ENCODE measurements at places on chromosomes 16 and 17. TPM values are rescaled to one million over a fixed set of nuclear protein-coding genes. Genes with fewer than 3 reads are reported as not detected.

- peak; percentile 11 for DNase-seq
Observed at GRCh38 chr16:81405702-81406113, 38.9 kb upstream of the CMIP start.

DNA sequence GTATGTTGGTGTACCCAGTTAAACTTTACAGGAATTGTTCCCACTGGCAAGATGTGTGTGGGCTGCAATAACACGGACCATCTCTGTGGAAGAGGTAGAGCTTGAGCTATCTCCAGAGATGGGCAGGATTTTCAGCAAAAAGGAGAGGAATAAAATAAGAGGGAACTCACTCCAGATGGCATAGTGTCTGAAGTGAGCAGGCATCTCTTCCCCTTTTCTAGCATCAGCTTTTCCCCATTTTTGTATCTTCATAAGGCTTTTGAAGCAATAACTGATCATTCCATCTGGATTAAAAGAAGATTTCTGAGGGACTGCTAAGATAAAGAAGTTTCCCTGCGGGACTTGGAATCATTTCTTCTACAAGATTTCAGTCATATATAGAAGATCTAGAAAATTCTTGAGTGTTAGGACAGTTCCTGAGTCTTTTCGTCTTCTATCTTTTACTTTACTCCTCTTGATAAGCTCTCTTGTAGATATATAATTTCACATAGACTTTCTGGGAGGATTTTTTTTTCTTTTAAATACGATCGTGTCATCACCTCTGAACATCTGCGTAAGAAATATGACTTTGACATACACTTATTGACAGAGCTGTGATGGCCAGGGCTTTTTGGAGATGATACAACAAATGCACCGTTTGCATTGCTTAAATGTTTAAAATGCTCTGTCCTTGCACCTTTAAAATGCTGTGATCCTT, 2.1 kb downstream of the CPD start:
- DNase-seq, result peak; percentile 10

- DNase-seq, result peak; percentile 38
Observed at GRCh38 chr17:57294629-57295501, 38.5 kb downstream of the MSI2 start.

DNA sequence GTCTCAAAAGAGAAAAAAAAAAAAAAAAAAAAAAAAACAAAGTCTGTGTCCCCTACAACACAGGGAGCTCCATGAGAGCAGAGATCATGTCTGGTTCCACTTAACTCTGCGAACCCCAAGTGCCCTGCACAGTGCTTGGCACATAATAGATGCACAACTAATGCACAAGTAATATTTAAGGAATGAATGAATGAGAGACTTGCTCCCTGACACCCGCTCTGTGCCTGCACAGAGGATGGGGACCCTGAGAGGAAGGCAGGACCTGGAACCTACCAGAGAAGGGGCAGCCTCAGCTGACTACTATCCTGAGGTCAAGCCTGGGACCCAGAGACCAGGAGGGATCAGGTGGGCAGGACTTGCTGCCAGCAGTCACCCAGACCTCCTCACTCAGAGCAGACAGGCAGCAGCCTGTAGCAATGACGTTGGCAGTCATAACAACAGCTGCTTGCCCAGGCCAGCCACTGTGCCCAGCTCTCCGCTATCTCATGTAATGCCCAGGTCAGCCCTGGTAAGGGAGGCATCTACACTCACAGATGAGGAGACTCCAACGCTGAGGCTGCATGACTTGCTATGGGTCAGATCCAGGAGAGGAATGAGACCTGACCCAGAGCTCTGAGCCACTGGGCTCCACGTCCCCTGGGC, 2.9 kb downstream of the MYO15A start:
- DNase-seq, result no peak

DNA sequence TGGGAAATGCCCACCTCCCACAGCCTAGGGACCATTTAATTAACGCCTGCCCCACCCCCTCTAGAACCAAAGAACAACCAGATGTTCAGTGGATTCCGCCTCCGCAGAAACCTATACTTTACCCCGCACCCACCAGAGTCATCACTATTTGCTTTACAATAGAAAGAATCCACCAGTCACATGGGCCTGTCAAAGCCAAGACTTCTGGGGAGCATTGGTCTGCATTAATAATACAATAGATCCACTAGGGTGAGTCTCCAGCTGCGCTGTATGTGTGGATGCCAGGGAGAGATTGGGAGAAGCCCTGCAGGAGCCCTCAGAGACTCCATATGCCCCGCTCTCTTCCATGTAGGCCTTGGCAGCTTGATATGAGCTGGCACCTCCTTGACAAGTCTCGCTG, 31.3 kb downstream of the CLEC19A start:
- DNase-seq, result no peak

GRCh38 chr16:67516296-67517154, 12.1 kb upstream of the RIPOR1 start:
- DNase-seq, result peak; percentile 92

- DNase-seq, result peak; percentile 59
Observed at GRCh38 chr16:12661656-12662172, 142.0 kb downstream of the CPPED1 start.

DNA sequence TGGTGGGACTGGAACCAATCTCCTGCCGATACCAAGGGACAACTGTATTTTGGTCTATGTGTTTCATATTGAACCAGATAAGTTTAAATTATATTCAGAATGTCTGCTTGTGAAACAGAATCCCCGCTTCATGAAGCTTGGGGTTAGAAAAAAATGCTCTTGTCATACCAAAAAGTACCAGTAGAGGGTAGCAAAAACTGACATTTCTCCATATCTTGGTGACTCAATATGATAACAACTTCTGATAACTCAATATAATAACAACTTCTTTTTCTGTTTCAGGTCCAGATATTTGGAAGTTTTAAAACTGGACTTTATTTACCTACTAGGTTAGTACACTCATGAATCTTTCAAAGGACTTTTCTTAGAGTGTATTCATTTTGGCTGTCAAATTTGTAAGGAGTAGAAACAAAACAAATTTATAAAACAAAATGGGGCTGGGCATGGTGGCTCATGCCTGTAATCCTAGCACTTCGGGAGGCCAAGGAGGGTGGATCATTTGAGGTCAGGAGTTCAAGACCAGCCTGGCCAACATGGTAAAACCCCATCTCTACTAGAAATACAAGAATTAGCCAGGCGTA, 52.3 kb upstream of the ADCY7 start:
- DNase-seq, result peak; percentile 69

GRCh38 chr17:19513897-19514488, 19.7 kb upstream of the SLC47A1 start:
- peak; percentile 82 for DNase-seq

- DNase-seq, result peak; percentile 74
Observed at GRCh38 chr16:85321509-85322271, 209.4 kb upstream of the CIBAR2 start.

DNA sequence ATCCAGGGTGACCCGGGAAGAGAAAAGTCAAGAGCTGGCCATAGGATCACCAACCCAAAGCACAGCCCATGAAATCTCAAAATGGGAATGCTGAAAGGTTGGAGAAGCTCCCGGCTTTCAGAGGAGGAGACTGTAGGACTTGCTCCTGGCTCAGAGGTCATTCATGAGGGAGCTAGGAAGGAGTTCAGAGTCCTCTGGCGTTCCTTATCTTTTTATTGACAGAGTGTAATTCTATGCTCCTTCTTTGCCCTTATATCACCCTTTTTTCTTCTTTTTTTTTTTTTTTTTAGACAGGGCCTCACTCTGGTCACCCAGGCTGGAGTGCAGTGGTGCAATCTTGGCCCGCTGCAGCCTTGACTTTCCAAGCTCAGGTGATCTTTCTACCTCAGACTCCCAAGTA, 27.3 kb upstream of the CNOT1 start:
- no peak for DNase-seq

GRCh38 chr17:79991924-79992648, 43.6 kb downstream of the TBC1D16 start:
- peak; percentile 62 for DNase-seq

DNA sequence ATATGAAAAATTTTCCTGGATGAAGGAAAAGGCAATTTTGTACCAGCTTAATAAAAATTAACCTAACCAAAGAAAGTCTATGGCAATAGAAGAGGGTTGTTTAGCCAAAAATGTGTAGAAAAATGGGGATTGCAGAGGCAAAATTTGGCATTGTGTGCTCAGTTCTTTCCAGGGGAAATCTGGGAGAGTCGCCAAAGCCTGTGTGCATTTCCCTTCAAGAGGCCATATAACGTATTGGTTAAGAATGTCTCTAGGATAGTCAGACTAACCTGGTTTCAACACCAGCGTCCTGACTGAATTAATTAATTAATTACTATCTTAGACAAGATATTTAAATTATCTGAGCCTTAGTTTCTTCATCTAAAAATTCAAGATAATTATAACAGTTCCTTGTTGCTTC, 44.8 kb upstream of the HLF start:
- no peak for DNase-seq

DNA sequence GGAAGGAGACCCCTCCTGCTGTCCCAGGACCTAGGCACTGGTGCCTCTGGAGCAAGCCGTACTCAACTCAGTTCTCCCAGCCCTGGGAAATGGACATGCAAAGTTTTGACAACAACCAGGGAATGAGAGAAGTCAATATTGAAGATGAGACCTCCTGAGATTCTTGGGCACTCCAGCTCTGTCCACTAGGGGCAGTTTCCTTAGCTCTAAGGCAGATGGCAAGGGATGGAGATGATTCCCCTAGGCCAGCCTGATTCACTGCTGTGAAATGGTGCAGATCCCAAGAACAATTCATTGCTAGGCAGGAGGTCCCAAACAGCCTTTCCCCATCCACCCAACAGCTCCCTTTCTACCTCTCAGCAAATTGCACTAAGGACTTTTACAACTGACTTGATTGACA, 20.5 kb upstream of the SDR42E2 start:
- DNase-seq, result no peak

DNA sequence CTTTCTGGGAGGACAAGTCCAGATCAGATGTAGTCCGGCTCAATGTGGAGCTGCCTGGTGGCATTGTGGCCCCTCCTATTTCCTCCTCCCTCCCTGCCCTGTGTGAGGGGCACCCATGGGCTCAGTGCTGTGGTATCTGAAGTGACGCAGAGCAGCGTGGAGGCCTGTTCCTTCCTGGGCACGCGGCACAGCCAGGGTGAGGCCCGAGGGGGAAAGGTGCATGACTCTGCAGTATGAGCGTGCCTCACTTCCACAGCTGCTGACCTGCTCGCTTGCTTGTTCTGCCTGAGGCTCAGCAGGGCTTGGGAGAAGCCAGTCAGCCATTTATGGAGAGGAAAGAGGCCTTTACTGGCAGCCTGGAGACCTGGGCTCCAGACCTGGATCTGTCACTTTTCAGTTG, 11.7 kb downstream of the TMEM238L start:
- DNase-seq, result peak; percentile 19

DNA sequence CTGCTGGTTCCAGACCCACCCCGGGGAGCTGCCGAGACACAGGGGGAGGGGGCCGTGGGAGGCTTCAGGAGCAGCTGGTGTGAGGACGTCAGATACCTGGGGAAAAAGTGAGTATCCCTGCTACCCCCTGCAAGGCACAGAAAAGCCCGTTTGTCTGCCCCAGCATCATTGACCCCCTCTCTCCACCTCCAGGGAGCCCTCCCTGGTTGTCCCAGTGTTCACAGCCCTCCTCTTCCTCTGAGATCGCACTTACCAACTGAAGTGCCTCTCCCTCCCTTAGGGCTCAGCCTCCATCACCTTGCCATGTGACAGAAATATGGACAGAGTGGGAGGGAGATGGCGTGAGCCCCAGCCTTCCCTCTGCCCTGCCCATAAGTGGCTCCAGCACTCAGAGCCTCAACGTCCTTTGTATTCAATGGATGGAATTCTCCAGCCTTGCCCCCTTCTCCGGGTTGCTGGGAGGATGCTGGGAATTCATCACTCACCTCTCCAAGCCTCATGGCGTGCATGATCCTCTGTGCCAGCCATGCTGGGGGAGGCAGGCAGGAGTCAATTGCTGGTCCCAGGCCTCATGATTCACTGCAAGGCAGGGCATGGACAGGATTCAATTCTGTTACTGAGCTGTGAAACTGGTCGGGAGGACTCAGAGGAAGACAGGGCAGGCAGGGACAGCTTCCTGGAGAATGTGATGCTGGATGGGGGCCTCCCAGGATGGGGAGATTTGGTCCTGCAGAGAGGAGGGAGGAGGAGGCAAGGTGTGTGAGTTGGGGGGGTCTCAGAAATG, 14.6 kb downstream of the SPNS3 start:
- no peak for DNase-seq

DNA sequence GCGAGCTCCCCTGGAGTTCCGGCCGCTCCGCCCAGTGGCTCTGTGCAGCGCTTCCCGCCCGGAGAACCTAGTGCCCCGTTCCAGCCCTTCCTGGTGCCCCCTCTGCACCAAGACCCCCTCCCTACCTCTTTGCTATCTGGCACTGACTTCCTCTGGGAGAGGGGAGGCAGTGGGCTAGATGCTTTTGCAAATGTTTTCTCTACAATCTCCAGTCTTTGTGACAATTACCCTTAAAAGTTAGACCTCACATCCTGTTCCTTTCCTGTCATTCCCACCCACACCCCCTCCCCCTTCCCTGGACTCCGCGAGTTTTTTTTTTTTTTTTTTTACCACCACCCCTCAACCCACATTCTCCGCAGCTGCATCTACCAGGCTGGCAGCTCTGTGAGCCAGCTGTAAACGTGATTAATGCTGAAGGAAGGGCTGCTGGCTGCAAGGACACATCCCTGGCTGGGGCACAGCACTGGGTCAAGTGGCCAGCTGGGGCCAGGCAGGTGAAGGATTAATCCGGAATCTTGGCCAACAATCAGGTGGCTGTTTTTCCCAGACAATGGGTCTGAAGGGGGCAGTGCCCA, 101.5 kb downstream of the MGAT5B start:
- peak; percentile 39 for DNase-seq

- DNase-seq, result no peak
Observed at GRCh38 chr16:66717776-66718175, 21.2 kb upstream of the CMTM4 start.

- peak; percentile 32 for DNase-seq
Observed at GRCh38 chr17:81399481-81400153, 4.4 kb downstream of the BAHCC1 start.

DNA sequence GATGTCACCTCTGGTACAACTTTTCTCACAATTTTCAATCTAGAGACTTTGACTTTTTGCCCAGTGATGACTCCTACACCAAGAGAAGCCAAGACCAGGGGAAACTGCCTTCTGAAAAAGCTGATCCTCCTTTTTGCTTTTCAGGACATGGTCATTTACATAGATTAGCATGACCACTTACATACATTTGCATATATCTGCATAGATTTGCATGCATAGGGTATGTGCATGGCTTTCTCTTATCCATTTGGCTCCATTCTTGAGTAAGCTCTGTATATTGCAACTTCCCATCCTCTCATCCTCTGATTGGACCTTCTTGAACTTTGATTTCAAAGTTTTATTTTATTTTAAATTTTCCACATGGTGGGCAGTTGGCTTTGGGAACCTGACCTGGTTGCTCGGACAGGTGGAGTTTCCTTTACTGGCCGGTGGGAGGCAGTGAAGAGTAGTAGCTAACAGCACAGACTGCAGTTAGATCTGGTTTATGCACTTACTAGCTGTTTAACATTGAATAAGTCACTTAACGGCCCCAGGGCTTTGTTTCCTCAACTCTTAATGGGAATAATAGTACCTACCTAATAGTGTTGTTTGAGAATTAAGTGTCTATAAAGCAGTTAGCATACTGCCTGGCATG, 92.9 kb downstream of the GPR139 start:
- DNase-seq, result no peak

Gene SSTR5
- not detected for total RNA-seq

Gene SOX8
- total RNA-seq, result 5.8 TPM

Gene RPL38
- 1,471 TPM for total RNA-seq

Gene HS3ST3A1
- total RNA-seq, result 4.1 TPM

Gene CD300E
- 0.72 TPM for total RNA-seq

Gene VPS25
- 33.2 TPM for total RNA-seq

Gene RASL10B
- total RNA-seq, result 14.7 TPM

Gene GJD3
- not detected for total RNA-seq

Data from umbilical cord (tissue), 2 donors.